ENCODE measurements at places on chromosomes 1 and 21.

DNA sequence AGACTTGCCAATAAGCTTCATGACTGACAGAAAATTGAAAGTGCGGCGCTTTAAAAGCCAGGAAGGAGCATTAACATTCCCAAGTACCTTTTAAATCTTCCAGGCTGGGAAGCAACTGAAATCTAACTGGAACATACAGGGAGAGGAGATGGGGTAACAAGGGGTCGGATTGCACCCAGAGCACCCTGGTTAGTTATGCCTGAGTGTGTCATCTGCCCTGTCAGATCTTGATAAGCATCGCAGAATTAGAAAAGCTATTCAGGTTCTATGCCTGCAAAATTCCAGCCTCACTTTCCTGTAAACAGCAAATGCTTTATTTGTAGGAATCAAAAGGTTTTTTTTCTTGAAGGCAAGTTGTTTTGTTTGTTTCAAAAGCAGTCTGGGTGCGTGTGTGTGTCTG, 58.5 kb downstream of the SERBP1 start:
- no peak for DNase-seq

GRCh38 chr1:176919386-176920378, 244.8 kb downstream of the ASTN1 start:
- no peak for DNase-seq

DNA sequence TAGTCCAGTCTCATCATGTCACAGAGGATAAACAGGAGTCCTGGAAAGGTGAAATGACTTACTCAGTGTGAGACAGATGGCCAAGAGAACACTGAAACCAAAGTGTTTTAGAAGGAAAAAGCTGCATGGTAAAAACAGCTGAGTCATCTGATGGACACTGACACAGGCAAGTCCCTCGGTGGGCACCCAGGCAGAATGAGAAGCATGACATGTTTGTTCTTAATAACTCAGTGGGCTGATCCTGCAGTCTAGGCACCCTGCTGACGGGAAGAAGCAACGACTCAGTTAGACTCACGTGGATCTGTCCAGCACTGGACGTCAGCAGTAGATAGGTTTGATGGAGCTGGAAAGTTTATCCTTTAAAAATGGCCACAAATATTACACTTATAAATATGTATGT, 116.9 kb downstream of the RGS7 start:
- no peak for DNase-seq

DNA sequence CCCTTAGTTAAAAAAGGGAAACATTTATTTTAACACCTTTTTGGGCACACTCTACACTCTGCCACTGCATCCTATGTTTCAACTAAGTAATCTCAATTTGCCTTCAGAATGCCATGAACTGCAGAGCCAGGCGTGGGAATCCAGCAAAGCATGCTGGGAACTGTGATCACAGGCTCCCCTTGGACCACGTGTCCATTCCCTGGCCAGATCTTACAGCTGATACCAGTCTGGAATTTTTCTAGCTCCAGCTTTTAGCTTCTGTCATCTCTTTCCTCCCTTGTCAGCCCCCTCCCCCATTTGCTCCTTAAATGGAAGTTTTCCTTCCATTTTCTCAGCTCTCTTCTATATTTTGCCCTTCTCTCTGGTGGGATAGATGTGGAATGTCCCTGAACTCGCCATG, 29.4 kb downstream of the RCSD1 start:
- no peak for DNase-seq

GRCh38 chr1:96995351-96995750, 273.8 kb downstream of the PTBP2 start:
- no peak for DNase-seq

DNA sequence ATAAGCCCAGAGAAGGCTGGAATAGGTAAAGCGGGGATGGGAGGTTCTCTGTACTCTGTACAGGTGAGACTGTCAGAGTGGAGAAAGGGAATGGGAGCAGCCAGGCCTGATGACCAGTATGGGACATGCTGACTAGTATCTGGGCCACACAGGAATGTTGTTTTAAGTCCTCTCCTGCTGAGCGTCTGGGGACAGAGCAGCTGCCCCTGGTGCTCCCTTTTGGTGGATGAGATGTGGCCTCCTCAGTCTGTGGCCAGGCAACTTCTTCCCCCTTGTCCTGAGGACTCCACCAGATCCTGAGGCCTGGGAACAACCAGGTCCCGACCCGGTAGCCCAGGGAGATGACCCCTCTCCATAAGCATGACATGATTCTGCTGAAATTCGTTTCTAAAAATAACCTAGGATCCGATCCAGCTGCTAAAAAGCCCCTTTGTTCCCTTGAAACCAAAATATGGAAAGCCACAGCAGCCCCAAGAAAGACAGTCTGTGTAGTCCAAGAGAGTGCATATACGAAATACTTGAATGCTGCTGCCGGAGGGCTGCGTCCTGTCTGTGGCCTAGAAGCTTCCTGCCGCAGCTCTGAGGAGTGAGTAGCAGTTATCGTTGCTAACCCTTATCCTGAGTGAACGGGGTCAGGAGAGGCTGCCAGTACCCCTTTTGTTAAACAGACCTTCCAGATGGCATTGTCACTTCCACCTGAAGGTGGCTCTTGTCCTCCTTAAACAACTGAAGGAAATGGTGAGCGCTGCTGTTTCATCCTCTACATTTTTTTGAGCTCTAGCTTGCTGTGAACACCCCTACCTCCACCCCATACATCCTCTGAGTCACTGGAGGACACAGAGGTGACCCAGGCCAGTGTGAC, 47.1 kb downstream of the ATP2B4 start:
- peak; percentile 53 for DNase-seq

DNA sequence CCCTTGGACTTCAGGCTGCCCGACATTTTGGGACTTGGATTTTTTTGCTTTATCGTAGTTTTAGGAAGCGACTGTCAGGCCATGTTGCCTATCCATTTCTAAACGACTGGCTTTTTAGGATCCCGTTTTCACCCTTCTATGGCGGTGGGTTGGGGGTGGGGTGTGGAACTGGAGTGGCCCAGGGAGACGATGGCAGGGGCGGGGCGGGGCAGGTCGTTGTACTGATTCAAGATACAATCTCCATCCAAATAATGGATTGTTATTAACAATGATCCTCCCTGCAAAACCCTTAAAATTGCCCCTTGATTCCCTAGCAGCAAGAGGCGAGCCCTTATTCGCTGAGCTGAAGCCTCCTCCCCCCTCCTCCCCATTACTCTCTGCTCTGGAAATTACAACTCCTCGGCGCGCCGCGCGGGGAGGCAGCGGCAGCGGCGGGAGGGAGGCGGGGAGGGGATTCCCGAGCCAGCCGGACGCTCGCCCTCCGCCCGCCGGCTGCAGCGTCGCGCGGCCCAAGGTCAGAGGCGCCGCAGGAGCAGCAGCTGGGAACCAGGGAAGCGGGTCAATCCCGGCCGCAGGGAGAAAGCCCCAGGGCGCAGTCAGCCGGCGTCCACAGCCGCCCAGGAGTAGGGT, at the start of gene TRIM67:
TSS of gene TRIM67 (plus strand) at position 392 of the 630 bp plus-strand sequence. CDS start 912 bp downstream, outside the sequence.
- DNase-seq: no peak

DNA sequence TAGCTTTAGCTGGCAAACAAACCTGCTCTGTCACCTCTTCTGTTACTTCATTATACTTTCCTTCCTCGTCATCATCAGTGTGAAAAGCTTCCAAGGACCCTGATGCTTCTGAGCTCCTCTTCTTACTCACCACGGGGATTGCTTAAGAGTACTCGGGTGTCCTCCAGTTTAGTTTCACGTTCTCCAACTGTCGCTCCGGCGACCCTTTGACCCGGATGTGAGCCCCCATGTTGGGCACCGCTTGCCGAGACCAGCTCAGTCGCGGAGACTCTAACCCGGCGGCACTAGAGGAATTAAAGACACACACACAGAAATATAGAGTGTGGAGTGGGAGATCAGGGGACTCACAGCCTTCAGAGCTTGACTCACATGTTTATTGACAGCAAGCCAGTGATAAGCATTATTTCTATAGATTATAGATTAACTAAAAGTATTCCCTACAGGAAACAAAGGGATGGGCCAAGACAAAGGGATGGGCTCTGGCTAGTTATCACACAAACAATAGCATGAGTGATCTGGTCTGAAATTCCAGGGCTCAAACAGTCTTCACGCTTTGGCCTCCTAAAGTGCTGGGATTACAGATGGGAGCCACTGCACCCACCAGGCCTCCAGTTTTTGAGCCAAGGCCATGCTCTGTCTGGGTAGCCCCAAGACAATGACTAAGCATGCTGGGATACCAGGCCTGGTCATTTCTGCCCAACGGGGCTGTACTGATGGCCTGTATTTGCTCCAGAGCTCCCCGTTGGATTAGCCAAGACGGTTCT, 30.1 kb upstream of the ENO1 start:
- no peak for DNase-seq

DNA sequence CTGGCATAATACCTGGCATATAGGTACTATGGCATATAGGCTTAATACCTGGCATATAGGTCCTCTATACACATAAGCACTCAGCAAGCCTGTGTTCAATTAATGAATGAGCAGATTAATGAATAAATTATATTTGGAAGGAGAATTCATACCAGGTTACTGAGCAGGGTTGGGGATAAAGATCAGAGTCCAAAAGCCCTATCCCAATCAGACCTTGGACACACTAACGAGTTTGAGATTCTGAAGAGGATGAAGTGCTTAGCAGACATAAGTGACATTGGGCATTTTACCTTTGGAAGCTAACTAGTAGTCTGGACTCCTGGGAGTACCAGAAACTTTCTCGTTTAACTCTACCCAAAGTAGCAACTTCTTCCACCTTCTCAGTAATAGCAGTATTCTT, 63.3 kb upstream of the ARHGAP29 start:
- DNase-seq: no peak

- no peak for DNase-seq
These were observed 125.5 kb upstream of the CHRM3 start for GRCh38 chr1:239260842-239261241.

DNA sequence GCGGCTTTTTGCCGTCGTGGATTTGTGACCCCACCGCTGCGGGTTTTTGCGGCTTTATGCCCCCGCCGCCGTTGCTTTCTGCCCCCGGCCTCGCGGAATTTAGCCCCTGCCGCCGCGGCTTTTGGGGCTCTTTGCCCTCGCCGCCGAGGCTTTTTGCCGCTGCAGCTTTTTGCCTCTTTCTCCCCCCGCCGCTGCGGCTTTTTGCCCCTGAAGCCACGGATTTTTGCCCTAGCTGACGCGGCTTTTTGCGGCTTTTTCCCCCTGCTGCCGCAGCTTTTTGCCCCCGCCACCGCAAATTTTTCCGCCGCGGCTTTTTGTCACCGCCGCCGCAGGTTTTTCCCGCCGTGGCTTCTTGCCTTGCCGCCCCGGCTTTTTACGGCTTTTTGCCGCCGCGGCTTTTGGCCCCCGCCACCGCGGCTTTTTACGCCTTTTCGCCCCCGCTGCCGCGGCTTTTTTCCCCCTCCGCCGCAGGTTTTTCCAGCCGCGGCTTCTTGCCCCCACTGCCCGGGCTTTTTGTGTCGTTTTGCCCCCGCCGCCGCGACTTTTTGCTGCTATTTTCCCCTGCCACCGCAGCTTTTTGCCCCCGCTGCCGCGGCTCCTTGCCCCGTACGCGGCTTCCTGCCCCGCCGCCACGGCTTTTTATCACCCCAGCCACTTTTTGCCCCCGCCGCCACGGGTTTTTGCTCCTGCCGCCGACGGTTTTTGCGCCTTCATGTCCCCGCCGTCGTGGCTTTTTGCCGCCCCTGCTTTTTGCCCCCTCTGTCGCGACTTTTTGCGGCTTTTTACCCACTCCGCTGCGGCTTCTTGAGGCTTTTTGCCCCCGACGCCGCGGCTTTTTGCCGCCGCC, 3933.6 kb downstream of the SRGAP2C start:
- DNase-seq: no peak

All from AG04450 (cell line).